ENCODE measurements at places on chromosomes 5 and 9.

- no peak for DNase-seq
Measured at GRCh38 chr5:131413605-131414559, 150.0 kb downstream of the CDC42SE2 start.

DNA sequence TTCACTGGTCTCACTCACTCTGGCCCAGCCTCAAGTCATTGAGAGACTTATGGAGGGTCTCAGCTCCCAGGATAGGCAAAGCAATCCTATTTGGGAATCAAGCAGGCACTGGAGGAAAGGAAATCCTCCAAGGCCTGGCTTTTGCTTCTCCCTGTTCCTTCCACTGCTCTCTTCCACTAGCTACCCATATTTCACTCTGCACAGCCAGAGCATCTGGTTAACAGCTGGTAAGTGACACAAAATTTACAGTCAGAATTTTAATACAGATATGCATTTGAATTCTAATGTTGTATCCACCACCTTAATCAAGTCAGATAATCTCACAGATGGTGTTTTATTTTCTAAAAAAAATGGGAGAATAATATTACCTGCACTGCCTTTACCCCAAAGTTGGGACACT lies 868 bp upstream of the C1QTNF2 start:
- DNase-seq: no peak

- no peak for DNase-seq
Measured at GRCh38 chr5:83542839-83543238, 71.3 kb downstream of the VCAN start.

DNA sequence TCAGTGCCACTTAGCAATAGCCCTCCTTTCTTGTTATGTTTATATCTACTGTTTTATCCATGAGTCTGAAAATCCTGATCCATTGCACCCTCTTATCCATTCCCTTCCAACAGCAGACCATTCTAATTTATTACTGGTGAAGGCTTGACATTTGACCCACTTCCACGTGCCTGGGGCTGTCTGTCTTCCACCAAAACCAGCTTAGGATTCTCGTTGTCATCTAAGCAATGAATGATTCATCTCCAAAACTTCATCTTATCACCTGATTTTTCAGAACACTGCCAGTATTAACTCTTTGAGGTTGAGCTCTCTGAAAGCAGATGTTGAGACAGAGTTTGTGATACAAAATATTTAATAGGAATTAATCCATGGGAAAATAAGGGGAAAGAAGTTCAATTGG lies 277.8 kb upstream of the FBXL7 start:
- DNase-seq: no peak

All from Karpas-422 (cell line).